ENCODE measurements at places on chromosomes 6 and 20.

DNA sequence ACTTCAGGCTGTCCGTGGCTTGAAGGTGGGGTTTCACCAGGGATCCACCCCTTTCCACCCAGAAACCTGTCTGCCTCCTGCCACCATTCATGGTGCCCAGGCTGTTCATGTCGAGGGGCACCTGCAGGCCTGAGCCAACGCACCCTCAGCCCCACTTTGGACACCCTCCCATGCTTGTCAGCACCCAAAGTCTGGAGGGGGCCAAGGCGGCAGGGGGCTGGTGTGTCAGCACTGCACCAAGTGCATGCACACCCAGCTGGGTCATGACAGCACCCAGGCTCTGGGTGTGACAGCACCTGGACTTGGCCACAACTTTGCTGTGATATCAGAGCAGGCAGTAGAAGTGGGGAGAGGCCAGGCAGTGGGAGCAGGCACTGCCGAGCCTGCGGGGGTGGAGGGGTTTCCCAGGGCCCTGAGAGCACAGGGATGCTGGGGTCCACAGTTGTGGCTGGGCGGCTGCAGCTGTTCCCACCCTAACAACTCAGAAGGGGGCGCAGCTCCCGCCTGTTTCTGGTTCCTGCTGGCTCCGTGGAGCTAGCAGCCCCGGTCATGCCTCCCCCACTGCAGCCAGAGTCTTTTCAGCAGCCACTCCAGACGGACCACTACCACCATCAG, 33.3 kb upstream of the GRM4 start:
- no peak for DNase-seq

- DNase-seq = no peak
Observed at GRCh38 chr6:108619431-108620197, 58.9 kb downstream of the FOXO3 start.

- DNase-seq = no peak
Observed at GRCh38 chr6:107629548-107630129, 139.7 kb downstream of the SOBP start.

DNA sequence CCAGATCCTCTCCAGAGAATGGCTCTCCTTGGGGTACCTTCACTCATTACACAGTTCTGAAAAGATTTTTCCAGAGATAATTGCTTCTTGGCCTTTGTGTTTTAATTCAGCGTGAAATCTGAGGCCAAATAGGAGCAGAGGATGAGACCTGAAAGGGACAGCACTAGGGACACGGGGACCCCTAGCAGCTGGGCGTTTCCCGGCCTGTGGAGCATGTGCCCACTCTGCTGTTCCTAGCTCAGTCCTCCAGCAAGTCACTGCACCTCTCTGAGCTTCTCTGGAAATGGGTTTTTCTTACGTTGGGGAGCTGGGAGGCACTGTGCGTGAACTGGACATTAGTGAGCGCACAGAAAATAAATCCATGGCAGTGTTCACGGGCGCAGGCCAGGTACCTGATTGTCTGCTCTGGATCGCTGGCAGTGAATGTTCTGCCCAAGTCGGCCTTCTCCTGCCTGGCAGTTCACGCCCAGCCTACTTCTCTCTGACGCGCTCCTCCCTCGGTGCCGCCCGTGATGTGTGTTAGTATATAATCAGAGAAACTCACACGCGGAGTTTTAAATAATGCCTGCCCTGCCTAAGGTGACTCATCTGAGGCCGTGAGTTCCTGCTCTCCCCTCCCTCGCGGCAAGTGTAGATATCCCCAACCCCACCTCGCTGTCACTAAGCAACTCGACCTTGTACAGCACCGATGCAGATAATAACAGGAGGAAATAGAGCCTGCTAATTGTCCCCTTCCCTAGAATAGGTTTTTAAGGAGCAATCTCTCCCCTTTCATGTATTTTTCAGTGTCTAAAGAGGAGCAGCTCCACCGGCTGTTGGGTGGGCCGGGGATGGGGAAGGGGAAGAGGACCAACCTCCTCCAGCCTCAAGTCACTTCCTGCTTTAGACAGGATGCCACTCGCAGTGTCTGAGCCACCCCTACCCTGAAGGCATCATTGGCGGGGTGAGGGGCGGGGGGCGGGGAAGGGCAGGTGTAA, 2.7 kb upstream of the TUBB2A start:
- DNase-seq = no peak

DNA sequence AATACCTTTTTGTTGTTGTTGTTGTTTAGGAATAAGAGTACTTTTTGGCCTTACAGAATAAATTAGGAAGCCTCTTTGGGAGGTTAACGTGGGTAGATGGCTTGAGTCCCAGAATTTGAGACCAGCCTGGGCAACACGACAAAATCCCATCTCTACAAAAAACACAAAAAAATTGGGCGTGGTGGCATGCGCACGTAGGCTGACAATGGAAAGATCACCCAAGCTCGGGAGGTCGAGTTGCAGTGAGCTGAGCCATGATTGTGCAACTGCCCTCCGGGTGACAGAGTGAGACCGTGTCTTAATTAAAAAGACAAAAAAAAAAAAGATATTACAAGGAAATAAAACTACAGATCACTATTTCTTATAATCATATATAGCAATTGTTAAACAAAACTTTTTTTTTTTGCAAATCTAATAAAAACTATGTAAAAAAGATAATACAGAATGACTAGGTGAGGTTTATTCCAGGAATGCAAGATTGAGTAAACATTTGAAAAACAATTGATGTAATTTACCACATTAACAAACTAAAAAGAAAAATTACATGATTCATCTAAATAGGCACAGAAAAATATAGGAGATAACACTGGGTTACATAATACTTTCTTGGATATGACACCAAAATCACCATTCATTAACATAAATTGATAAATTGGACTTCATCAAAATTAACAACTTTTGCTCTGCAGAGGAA, 43.6 kb upstream of the ASCC3 start:
- DNase-seq = no peak

DNA sequence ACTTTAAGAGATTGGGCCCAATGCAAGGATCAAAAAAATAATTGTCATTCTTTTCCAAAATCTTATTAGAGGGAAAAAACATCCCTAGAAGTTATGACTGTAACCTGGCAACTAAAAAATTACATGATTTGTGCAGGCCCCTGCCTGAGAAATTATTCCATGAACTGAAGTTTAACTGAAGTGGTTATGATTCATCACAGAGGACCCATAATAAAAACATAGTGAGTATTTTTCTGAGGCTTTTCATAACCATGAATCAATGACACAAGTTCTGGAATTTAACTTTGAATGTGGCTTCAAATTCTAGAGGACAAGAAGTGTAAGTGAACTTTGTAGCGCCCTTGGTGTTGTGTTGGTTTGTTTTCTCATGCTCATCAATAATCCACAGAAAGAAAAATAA, 31.1 kb upstream of the CARMIL1 start:
- DNase-seq = no peak

- no peak for DNase-seq
Observed at GRCh38 chr6:33427585-33428223, 7.8 kb downstream of the SYNGAP1 start.

DNA sequence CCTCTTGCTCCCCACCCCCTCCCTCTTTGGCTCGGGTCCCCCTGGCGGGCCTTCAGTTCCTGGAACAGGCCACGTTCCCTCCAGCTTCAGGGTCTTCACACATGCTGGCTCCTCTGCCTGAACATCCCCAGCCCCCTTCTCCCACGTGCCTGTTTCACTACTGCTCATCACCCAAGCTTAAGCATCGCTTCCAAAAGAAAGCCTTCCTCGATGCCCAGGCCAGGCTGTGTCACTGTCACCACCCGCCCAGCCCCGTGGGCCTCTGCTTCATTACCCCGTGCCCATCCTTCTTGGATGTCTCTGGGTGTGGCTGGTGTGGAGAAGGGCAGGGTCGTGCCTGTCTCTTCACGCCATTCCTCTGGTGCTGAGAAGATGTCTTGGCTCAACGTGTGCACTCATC, 2.8 kb downstream of the DLGAP4 start:
- no peak for DNase-seq

DNA sequence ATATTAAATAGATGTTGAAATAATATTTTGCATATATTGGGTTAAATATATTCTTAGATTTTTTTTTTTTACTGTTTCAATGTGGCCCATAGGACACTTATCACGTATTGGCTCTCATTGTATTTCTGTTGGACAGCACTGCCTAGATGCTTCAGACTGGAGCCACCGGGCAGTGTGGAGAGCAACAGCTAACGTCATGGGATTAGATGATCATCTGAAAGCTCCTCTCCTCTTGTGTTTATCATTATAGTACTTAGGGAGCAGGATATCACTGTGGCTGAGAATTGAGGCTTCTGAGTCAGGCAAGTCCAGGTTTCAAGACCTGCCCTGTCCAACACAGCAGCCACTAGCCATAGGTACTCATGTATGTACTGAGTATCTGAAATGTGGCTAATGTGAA, 87.4 kb downstream of the ZHX3 start:
- DNase-seq = no peak

DNA sequence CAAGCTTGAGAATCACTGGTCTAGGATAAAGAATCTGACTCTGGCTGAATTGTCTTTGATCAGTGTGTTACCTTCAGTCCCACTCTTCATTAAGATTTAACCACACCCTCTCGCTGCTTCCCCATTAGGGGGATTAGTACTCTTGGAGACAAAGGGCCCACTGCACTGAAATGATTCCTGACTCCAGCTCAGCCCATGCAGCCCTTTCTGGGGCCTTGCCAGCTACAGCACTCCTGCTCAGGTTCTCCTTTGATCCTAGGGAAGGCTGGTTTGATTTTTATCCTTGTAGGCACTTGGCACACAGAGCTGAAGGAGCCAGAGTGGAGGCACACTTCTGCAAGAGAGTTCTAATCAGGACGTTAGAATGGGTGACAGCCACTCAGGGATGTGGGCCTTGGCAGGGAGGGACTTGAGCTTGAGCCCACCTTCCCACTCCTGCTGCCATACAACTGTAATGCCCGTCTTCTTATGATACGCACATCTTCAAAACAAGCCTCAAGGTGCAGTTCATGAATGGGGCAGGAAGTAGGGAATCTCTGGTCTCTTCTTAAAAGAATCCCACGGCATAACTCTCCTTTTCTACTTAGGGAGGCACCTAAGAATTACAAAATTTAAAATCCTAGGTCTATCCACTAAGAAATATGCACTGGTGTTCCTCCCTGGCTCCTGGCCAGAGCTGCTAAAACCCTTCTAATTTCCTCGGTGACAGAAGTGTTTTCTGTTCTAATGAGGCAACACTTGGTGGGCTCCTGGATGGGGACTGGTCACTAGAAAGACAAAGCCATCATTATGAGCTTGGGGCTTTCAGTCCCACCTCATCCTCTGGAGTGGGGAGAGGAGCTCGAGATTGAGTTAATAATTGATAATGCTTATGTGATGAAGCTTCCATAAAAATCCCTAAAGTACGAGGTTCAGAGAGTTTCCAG, 1.5 kb upstream of the SLA2 start:
- DNase-seq = no peak

- no peak for DNase-seq
Observed at GRCh38 chr20:49676581-49677291, 36.9 kb downstream of the B4GALT5 start.

- DNase-seq = no peak
Observed at GRCh38 chr6:28980137-28980851, 24.8 kb downstream of the ZNF311 start.

DNA sequence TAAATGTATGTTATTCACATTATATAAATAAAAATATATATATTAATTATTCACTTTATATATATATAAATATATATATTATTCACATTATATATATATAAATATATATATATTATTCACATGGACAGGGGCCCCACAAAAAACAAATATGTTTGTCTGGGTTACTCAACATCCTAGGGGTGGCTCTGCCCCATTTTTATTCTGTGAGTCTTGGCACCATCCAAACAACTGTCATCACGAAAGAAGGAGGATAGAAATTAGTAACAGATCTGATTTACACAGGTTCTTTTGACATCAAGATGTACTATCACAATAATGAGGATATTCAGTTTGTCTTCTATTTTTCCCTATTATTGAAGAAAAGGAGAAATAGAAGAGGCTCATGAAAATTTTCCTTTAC, 187.3 kb downstream of the GPX5 start:
- DNase-seq = no peak

- no peak for DNase-seq
Observed at GRCh38 chr20:46799781-46800408, 90.4 kb downstream of the SLC2A10 start.

DNA sequence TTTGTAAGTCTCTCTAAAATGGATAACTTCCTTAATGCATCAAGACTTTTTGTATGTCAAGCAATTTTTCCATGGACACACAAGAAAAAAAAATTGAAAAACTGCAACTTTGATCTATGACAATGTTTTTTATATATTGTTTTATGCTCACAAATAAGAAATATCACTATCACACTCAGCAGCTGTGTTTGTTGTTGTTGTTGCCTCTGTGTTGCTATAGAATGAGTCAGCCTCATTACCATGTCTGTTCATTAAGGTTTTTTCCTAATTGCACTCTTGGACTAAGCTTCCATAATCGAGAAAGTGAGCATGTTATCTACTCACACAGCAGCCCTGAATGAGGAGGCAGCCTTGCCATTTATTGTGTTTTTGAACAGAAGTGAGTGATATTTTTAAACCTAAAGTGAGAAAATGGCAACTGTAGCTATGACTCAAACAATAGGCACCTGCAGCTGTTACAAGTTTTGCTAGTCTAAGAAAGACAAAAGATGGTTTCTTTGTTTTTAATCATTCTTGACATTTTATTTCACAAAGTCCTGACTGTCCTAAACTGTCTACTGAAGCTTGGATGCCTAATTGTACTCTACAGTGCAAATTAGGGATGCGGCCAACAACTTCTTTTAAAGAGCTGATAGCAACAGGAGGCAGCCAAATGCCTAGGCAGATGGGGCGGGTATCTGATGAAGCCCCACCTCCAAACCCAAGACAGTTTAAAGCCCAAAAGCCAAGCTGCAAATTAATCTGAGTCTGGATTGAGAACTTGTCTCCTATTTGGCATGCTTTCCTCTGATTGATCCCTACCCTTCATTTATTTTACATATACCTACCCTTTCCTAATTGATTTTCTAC, 77.9 kb upstream of the DOK5 start:
- DNase-seq = no peak

- DNase-seq = no peak
Observed at GRCh38 chr20:51331481-51331880, 211.0 kb downstream of the NFATC2 start.

DNA sequence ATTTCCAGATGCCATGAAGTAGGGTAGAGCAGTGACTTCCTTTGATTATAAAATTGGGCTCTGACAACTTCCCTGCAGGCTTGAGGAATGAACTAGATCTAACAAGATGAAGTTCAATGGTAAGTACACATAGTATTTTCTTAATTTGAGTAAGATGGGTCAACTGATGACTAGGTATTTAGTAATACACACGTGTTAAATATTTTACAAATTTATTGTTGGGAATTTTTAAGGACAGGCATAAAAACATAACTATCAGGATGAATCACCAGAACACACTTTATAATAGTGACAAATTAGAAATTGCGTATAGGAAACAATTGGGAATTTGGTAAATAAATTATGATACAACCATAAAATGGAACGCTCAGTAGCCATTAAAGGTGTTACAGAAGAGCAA, 762.4 kb upstream of the SLC35B3 start:
- DNase-seq = no peak

DNA sequence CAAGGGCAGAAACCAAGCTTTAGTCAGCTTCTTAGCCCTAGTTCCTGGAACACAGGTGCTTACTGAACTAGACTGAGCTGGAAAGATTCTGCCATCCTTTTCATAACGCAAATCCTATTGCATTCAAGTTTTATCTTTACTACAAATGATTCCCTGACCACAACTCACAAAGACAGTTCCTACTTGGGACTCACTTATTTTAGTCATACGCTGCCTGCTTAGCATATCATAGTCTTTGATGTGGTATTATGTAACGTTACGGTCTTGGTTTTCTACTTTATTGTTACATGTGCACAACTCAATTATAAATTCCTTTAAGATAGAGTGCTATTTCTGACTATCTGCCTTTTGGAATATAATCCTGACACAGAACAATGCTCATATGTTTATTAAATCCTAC, 59.1 kb downstream of the BLOC1S5 start:
- no peak for DNase-seq
